Myocyte (in vitro differentiated cells): ENCODE measurements at places on chromosomes 5 and 9. TPM values are rescaled to one million over a fixed set of nuclear protein-coding genes. Genes with fewer than 3 reads are reported as not detected.

DNA sequence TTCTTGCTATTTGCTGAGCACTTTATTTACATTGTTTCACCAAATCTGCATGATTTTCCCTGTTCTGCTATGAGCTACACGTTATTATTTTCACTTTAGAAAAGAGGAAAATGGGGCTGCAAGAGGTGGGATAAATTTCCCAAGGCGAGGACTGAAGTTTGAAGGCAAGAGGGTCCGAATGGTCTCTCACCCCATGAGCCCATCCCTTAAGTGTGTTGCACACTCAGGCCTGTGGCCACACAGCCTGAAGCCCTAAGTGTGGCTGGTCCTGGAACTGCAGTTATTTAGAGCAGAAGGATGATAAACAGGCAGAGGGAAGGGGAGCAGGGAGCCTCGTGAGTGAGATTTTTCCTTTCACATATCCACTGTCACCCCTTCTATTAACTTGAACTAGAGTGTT lies 7.8 kb downstream of the PDE8B start:
- no peak for DNase-seq

GRCh38 chr5:68449380-68449779 lies 233.8 kb downstream of the PIK3R1 start:
- DNase-seq = peak; percentile 34

DNA sequence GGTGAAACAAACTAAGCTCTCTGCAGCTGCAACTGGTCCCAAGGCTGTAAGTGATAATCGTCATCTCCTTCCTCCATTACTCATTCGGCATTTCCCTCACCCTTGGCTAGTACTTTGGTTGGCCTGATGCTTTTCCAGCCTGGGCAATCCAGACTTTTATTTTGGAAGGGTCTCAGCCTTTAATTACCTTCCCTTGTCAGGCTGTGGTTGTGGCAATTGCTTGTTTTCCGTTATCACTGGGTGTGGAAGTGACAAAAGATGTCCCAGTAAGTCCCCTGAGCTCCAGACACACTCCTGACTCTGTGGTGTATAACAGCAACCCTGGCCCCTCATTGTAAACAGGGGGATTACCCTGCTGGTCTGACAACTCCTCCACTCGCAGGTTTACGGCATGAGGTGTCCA lies 6.3 kb upstream of the FAF2 start:
- DNase-seq = no peak

DNA sequence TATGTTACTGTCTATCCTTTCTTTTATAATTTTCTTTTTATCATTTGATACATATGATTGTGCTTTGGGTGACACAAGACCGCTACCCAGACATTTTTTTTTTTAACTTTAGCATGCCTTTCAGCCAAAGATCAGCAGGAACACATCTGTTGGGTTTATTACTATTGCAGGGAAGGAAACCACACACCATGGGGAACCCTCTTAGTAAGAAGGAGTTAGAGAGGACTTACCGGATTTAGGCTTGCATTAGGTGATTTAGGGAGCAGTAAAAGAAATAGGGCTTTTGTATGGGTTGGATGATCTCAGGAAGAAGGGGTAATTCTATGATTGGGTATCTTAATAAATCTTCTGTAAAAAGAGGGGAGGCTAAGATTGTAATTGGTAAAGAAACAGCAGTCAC lies 138.2 kb downstream of the SNX18 start:
- no peak for DNase-seq

DNA sequence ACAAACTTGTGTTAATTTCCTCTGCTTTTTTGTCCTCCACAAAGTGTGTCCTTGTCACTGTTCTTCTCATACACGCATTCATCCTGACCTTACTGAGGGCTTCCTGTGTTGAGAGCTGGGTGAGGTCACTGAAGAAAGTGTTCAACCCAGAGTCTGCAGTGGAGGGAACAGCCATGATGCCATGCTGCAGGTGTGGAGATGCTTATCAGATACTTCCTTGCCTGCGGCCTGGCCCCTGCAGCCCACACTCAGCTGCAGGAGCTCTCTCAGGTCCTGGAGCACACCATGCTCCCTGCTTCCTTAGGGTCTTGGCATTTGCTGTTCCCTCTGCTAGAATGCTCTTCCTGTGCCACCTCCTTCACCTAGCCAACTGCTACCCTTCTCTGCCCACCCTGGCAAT lies 108.1 kb upstream of the SPRY4 start:
- DNase-seq = no peak

- no peak for DNase-seq
These were observed 372.2 kb downstream of the ZSWIM6 start for GRCh38 chr5:61704289-61704688.

DNA sequence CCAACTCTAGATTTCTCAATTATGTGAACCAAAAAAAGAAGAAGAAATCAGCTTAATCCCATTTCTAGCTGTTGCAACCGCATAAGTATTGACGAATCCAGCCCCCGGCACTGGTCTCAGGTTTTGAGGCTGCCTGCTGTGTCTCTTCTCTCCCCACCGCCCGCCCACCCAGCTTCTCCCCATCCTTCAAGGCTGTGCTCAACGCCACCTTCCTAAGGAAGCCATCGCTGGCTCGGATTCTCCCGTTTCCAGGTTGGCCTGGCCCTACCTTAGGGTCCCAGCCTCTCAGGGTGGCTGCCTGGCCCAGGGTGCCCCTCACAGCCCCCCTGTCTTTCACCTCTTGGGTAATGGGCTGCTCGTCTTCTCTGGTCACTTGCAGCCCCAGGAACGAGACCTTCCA lies 77.8 kb downstream of the HRH2 start:
- DNase-seq = no peak

DNA sequence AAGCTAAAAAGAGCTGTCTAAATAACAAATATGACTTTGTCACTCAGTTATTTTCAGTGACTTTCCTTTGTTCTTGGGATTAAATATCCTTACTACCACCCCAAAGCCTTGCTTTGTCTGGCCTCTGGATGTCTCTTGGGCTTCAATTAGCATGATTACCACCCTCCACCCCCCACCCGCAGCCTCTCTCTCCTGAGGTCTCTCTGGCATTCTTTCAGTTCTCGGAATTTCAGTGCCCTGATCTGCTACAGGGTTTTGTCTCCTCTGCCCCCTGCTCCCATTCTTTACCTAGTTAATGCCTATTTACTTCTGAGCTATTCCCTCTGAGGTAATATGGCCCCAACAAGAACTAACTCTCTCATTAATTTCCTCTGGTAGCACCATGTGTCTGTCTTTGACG lies 376.4 kb downstream of the DEPDC1B start:
- no peak for DNase-seq

DNA sequence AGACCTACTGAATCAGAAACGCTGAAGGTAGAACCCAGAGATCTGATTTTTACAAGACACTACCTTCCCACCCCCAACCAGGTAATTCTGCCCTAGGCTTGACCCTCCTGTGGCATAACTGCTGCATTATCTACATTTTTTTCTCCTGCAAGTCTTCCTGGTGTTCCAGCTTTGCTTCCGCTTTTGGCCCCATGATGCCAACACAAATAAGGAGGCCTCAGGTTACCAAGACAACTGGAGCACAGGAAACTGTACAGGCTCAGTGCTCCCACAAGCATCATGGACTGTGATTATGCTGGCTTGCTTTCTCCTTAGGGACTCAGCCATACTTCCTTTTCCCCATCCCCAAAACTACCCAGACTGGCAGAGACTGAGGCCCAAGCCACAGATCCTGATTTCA lies 6.6 kb upstream of the MSMP start:
- DNase-seq = no peak

DNA sequence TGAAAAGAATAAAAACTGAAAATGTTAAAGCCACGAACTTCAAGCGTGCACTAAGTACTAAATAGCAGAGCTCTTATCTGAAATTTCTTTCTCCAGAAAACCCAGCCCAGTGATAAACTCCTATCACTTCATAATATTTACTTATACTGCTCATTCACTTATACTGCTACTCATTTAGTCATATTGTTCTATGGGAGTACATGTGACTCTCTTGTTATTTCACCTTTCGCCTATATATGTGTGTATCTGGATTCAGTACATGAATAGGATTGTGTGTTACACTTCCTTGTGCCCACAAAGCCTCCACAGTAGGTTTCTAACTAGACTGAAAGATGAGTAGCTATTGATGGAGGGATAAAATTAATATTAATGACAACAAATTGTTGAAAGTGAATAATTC lies 526.8 kb upstream of the GRAMD2B start:
- DNase-seq = no peak

GRCh38 chr5:89297066-89297465 lies 414.1 kb upstream of the MEF2C start:
- no peak for DNase-seq

DNA sequence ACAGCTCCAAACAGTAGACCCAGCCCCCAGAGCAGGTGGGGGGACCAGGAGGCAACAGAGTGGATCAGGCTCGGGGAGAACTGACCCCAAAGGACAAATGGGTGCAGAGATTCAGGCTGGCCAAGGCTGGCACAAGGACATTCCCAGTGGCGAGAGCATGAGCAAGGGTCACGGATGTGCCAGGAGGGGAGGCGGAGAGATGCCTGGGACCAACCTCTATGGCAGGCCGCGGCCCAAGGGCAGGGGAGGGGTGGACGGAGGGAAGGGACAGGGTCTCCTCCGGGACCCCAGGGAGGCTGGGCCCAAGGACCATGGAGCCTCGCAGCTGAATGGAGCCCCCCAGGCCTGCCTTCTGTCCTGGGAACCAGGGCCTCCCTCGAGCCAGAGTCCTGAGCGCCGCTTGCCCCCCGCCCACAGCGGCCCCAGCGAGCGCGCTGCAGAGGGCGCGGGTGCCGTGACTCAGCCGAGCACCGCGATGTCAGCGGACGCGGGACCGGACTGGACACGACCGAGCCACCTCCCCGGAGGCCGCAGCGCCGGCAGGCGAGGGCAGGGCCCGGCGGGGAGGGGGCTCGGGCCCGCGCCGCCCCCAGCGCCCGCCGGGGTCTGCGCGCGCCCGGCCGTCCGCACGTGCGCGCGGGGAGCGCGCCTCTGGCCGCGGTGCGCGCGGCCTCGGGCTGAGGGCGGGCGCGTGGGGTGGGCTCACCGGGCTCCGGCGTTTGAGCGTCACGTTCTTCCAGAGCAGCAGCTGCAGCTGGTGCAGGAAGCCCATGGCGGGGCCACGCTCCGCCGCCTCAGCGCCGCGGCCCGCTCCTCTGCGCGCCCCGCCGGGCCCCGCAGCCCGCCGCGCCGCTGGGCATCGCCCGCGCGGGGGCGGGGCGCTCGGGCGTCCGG lies at the start of gene ABCA2:
Gene ABCA2 (minus strand): TSS at position 869 of the 894 bp plus-strand sequence. CDS start 97 bp downstream, at position 772.
- DNase-seq = peak; percentile 26

DNA sequence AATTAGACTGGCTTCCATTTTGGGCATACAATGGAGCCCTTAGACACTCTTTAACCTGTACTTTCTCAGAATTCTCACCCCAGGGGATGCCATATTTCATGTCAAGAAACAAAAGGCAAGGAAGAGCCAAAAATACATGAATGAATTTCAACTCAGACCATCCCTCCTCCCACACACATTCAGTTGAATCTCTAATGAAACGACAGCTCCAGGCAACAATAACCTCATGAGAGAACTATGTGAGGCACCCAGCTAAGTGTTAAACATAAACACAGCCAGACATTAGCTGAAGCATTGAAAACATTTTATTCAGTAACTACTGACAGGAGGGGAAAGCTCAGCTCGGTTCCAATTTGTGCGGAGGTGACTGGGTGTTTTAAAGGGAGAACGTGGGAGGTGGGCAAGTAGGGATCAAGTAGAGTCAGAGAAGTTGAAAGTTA lies 1359.1 kb upstream of the CDH9 start:
- DNase-seq = peak; percentile 51

- no peak for DNase-seq
These were observed 528.2 kb upstream of the DAP start for GRCh38 chr5:11289208-11289607.

DNA sequence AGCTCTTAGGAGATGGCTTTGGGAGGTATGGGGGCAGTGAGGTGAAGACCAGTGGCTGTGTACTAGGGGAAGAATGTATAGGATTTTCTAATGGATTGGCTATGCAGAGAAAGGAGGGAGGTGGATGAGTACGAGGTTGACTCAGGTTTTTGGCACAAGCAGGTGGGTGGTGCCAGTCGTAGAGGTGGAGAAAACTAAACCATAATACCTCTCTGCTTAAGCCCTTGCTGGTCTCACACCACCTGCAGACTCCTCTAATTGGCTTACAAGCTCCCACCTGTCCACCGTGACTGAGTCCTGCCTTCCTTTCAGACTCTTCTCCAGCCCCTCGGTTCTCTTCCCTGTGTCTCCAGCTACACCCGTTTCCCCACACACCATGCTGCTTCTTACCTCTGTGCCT lies 521.7 kb upstream of the CLINT1 start:
- DNase-seq = no peak

- DNase-seq = no peak
These were observed 31.3 kb downstream of the PARP8 start for GRCh38 chr5:50697739-50698138.

DNA sequence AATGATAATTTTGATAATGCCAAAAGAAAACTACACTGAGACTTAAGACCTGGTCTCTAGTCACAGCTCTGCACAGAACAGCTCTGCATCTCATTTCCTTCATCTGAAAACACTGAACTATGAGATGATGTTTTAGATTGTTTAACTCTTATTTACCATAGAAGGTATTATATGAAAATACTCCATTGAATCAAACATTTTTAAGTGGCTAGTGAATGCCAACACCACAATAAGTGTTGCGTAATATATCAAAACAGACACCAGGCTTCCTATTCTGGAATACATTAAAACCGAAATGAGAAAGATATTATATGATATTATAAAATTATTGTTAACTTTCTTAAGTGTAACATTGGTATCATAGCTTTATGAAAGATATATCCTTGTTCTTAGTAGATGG lies 14.6 kb downstream of the CETN3 start:
- DNase-seq = no peak

DNA sequence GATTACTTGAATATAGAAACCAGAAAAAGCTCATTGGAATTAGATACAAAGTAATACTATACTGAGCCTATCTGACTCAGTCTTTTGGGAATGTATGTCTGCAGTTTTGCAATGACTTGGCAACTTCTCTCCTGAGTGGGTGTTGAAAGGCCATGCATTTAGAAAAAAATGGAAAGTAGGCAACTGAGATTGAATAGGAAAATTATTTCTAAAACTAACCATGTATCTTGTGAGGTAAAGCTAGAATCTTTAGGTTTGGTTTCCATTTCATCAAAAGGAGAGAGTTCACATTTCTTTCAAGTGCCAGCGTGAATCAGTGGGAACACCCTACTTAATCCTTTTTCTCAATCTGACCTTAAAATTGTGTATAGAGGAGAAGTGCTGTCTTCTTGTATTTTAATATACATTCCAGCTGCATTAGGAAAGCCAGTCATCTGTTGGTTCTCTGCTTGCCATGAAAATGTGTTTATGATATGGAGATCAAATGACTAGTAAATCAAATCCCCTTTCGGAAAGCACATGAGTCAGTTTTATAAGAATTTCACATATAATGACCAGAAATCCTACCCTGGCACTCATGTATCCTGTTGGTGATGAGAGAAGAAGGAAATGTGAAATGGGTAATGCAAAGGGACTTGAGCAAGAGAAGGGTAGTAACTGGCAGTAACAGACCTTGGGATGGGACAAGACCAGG lies 30.4 kb downstream of the NFX1 start:
- peak; percentile 78 for DNase-seq

- DNase-seq = no peak
These were observed 547.0 kb downstream of the PDE4D start for GRCh38 chr5:59346514-59346913.

The COL23A1 gene
- 0.19 and 0.21 TPM in 2 replicates for total RNA-seq

The DNAJC21 gene
- 31.9 and 37.8 TPM in 2 replicates for total RNA-seq

The NTRK2 gene
- total RNA-seq = 0.05 TPM in 1 of 2 replicates, not detected in the other

The ANKS6 gene
- 11.4 and 12.9 TPM in 2 replicates for total RNA-seq

The ZNF608 gene
- 41.1 and 43.9 TPM in 2 replicates for total RNA-seq

The PCDH1 gene
- 0.11 and 0.42 TPM in 2 replicates for total RNA-seq

The ARSI gene
- 1.7 and 2.4 TPM in 2 replicates for total RNA-seq
